ENCODE measurements at places on chromosomes 16 and 17.

- no peak for DNase-seq
These were observed at the start of gene EVI2B for GRCh38 chr17:31313982-31314781. Gene EVI2B (minus strand): TSS chr17:31314054. CDS start chr17:31305609, 8,445 bp downstream.

DNA sequence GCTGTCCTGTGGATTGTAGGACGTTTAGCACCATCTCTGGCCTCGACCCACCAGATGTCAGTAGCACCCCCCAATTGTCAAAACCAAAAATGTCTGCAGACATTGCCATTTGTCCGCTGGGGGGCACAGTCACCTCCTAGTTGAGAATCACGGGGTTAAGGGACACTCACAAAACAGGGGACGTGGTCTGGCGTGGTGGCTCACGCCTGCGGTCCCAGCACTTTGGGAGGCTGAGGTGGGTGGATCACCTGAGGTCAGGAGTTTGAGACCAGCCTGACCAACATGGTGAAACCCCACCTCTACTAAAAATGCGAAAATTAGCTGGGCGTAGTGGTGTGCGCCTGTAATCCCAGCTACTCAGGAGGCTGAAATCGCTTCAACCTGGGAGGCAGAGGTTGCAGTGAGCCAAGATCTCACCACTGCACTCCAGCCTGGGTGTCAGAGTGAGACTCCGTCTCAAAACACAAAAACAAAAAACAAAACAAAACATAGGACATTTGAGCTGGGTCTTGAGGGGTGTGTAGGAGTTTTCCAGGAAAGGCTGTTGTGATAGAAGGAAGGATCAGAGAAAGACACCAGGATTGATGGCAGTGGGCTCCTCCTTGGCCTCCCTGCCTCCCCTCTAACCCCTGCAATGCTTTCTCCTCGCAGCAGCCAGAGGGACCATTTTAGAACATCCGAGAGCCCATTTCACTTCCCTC is 171.8 kb upstream of the GSE1 start:
- no peak for DNase-seq

- DNase-seq: peak; percentile 94
These were observed 7.3 kb downstream of the ARHGAP27 start for GRCh38 chr17:45425125-45425983.

- no peak for DNase-seq
These were observed 479.3 kb upstream of the ZFHX3 start for GRCh38 chr16:73527187-73527586.

DNA sequence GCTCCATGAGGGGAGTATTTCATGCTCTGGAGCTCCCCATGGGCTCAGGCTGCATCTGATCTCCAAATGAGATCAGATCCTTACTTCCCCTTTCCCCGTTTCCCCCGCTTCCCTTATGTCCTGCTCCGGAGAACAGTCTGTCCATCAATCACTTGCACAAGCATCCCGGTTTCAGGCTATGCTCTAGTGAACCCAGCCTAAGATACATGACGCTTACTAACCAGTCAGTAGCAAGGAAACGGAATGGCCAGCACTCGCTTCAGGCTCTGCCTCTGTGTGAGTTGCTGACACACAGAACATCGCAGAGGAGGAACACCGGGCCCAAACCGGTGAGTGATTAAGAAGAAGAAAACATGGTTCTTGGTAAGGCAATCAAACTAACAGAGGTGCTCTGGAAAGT is 9.4 kb upstream of the ATP5MC1 start:
- DNase-seq: no peak

GRCh38 chr16:87464691-87465300 is 28.0 kb downstream of the ZCCHC14 start:
- DNase-seq: peak; percentile 60

- DNase-seq: no peak
These were observed 2.5 kb upstream of the CDYL2 start for GRCh38 chr16:80806927-80807340.

DNA sequence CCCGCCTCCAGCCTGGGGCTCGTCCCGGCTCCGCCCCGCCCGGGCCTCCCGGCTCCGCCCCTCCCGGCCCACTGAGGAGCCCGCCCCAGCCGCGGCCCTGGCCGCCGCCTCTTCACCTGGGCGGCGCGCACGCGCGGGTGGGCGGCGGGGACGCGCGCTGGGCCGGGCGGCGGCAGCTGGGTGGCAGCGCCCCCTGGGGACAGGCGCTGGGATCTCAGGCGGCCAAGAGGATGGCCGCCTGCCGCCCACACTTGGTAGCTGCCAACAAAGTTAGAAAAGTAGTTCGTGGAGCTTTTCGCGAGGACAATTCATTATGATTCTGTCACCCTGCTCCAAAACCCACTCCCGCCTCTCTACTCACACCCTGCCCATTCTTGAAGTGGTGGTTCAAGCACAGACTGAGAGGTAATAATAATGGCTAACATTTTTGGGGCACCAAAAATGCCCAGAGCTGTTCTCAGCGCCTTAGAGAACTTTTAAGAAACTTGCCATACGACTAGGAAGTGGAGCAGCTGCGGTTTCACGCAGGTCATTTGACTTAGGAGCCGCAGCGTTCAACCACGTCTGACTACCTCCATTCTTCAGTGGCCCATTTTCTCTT is 340 bp upstream of the MYO1D start:
- DNase-seq: peak; percentile 95

DNA sequence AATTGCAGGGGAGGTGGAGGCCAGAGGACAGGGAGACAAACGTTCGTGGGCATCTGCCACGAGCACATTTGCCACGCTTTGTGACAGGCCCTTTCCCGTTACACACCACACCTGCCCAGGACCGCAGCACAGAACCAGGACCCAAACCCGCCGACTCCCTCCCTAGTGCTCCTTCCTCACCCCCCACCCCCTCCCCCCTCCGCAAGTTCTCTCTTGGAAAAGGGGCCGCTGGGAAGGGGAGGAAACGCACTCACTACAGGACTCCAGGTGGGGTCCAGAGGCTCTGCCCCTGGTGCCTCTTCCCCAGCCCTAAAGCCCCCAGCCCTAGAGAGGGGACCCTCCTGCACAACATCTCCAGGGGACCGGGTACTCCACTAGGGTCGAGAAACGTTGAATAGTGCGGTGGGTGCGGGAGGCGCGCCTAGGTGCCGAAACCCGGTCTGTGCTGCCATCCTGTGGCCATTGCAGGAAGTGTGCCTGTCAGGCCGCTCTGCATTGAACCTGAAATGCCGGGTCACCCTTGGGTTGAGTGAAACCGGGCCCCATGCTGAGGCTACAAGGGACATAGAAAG is 21.9 kb upstream of the EIF1 start:
- peak; percentile 91 for DNase-seq

DNA sequence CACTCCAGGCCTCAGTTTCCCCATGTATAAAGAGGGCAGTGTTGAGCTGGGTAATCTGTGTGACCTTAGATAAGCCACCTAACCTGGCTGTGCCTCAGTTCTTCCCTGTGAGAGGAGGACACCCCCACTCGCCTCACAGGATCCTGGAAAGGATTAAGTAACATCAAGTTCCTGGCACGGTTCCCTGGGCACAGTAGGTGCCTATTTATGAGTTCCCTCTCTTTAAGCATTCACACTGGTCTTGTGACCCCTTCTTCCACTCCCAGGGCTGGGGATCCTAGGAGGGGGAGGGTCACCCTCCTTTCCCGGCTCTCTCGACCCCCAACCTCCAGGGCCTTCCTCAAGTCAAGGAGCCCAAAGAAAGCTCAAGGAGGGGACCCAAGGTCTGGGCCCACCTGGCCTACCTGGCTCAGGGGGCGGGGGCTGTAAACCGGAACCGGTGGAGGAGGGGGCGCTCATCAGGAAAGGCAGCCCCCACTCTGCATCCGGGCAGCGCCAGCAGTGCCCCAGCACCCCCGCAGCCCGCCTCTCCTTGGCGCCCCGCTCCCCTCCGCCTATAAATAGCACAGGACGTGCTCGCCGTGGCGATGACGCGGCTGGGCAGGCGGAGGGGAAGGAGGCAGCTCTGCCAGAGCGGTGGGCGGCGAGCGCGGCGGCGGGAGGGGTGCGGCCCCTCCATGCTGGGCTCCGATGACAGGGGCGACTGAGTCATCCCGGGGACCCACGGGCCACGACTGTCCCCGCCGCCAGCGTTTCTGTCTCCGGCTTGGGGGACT is 9.4 kb downstream of the RPL19 start:
- peak; percentile 47 for DNase-seq

- DNase-seq: no peak
These were observed 78.7 kb downstream of the N4BP1 start for GRCh38 chr16:48531011-48531962.

DNA sequence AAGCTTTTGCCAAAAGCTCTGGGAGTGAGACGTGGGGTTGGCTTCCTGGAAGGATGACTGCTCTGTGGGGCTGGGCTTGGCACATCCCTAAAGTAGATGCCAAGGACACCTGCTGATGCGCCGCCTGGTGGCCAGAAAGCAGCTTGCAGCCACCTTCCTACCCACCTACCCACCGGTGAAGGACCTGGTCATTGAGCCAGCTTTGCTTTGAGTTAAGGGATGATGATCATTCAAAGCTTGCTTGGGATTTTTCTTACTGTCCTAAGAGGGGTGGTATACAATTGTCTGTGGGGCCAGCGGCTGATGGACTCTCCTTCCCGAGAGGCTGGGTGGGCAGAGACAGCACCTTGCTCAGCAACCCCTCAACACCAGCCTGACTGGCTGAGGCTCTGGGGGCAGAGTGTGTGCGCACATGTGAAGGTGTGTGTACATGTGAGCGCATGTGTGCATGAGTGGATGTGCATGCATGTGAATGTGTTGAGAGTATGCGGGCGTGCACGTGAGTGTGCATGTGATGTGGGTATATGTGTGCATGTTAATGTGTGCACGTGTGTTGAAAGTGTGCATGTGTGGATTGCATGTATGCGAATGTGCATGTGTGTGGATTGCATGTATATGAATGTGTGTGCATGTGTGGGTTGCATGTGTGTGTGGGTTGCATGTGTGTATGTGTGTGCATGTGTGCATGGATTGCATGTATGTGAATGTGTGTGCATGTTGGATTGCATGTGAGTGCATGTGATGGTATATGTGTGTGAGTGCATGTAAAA is 18.6 kb downstream of the C1QTNF1 start:
- DNase-seq: peak; percentile 86

DNA sequence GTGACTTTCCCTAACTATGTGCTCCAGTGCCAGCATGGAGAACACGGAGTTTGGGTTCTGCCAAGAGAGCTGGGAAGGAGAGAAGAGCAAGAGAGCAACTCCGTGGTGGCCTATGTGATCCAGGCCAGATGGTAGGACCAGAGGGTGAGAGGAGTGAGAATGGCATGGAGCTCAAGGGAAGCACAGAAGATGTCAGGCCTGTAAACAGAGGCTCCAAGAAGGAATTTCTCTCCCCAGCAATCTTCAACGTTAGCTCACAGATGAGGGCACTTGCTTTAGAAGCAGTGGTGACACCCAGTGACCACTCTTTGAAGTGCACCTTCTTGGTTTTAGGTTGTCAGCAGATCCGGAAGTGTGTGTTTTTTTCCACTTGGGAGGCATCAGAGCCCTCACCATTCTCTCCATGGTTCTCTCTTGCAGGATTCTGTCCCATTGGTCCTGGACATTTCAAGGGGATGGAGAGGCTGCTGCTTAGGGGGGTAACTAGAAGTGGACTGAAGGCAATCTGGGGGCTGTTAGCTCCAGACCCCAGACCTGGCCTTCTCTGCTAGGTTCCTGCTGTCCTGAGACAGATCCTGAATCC is 18.1 kb upstream of the TMEM98 start:
- peak; percentile 98 for DNase-seq

- no peak for DNase-seq
These were observed 22.8 kb downstream of the KATNIP start for GRCh38 chr16:27572711-27573110.

DNA sequence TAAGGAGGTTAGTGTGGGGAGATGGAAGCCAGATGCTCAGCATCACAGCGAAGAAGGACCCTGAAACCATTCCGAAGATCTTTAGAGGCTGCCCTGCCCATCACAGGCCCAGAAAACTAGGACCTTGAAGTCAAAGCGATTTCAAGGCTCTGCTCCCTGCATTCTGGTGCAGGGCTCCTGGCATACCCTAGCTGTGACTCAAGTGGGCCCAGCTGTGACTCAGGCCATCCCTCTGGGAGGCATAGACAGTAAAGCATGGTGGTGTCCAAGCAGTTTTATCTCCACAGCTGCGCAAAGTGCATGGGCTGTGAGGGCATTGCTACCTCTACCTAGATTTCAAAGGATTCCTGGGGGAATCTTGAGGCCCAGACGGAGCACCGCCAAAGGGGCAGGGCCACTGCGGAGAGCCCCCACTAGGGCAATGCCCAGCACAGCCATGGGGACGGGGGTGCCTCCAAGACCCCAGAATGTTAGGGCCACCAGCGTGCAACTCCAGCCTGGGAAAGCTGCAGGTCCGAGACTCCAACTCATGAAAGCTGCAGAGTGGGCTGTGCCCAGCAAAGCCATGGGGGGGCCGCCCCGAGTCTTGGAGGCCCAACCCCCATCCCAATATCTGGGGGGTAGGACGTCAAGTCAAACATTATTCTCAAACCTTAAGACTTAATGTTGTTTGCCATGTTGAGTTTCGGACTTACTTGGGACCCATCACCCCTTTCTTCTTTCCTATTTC is 11.7 kb upstream of the ZNF594 start:
- no peak for DNase-seq

- peak; percentile 90 for DNase-seq
These were observed at the start of the genes NPLOC4 and TSPAN10 for GRCh38 chr17:81636505-81637288. Gene NPLOC4 (minus strand): TSS chr17:81637112. CDS start chr17:81636930, 182 bp downstream. Gene TSPAN10 (plus strand): TSS chr17:81637196. CDS start chr17:81642413, 5,217 bp downstream.

All from mucosa of descending colon (tissue), 3 donors.